ENCODE measurements at places on chromosomes 11 and 22.

DNA sequence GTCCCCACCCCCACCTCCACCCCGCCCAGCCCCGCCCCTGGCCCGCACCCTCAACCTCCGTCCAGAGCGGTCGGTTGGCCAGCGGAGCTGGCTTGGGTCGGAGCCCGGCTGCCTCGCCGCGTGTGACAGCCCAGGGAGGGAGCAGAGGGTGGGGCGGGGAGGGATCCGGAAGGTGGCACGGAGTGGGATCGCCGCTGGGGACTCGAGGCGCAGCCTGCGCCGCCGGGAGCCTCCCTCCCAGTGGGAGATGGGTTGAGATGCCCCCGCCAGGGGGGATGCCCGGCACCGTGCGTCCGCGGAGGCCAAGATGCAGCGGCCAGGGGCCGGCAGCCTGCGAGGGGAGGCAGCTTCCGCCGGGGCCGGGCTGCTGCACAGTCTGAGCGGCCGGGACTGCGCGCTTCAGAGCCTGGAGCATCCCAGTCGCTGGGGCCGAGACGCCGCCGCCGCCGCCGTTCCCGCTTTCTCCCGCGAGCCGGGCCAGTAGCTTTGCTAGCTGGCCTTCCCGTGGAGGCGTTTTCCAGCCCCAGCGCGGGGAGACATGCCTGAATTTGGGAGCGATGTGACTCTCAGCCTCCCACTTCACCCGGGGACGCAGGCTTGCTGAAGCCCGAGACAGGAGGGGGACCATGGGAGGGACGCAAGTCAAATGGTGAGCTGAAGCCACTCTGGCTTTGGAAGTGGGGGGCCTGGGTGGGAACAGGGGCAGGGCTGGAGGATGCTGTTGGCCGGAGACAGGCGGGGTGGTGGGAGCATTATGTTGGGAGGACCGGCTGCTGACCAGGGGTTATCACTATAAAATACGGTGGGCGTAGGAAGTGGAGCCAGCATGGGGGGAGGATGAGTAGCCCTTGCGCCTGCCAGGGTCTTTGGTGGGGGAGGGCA, 40.2 kb downstream of the DIXDC1 start:
- DNase-seq = peak; percentile 91

GRCh38 chr11:2537896-2538724, 93.3 kb downstream of the KCNQ1 start:
- DNase-seq = peak; percentile 58

DNA sequence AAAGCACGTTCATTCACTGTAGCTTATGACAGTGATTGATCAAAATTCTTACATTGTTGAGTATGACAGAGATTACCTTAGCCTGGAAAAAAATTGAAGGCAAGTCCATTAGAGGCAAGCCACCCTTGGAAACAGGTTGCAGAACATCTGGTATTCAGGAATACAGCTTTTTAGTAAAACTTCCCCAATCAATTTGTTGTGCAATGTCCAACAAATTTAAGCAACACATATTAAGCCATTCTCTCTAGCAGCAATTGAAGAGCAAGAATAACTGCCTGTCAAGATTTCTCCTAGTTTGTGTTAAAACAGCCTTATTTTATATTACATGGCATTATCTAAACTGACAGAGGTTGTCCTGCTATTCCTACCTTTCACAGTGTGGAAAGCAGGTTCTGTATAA, 37.0 kb downstream of the BCL2L13 start:
- DNase-seq = no peak

DNA sequence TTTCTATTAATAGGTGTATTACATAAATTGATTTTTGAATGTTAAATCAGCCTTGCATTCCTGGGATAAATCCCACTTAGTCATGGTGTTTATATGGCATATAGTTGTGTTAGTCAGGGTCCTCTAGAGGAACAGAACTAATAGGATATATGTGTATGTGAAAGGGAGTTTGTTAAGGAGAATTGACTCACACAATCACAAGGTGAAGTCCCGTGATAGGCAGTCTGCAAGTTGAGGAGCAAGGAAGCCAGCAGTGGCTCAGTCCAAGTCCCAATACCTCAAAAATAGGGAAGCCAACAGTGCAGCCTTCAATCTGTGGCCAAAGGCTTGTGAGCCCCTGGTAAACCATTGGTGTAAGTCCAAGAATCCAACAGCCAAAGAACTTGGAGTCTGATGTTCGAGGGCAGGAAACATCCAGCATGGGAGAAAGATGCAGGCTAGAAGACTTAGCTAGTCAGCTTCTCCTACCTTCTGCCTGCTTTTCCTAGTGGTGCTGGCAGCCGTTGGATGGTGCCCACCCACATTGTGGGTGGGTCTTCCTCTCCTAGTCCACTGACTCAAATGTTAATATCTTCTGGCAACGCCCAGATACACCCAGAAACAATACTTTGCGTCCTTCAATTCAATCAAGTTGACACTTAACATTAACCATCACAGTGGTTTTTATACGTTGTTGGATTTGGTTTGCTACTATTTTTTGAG, 12.9 kb downstream of the SFI1 start:
- no peak for DNase-seq

GRCh38 chr22:17699696-17700340, 61.3 kb downstream of the BCL2L13 start:
- no peak for DNase-seq

DNA sequence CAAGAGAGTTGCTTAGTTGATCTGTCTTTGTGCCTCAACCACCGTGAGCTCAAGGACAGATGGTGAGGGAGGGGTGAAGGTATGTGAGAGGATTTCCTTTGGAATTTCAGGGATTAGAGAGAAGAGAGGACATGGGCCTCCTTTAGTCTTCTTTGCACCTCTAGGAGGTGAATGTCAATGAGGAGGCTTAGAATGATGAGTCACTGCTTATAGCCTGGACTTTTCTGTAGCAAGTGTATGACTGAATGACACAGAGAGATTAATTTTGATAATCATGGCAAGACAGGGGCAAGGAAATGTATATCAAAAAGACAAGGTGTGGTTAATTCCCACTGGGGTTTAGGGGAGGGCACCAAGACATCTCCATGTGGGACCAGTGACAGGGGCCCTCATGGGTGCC, 947.3 kb upstream of the TENM4 start:
- no peak for DNase-seq

- no peak for DNase-seq
These were observed 38.5 kb downstream of the C11orf58 start for GRCh38 chr11:16776711-16777612.

DNA sequence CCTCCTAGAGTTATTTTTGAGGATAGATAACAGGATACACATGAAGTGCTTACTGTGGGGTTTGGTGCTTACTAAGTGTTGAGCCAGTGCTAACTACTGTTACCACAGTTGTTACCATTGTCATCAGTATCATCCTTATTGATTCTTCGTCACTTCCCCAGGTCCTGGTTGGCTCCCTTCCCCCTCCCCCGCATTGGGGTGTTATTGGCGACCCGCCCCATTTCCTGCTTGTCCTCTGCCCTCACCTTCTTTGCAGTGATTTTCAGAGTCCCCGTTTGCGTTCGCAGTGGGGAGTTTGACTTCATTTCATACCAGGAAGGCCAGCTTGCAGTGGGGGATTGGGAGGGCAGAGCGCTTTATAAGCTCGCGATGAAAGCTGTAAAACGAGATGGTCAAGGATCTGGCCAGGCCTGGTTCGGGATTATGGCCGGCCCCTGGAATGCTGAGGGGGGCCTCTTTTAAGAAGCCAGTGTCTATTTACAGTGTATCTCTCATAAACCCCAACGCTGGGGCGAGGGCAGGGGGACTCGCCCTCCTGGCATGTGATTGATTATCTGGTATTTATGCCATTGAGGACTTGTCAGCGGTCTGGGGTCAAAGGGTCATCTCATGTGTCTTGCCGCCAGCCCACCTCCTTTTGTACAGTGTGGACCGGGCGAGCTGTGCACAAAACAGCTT, 84.6 kb upstream of the NNMT start:
- no peak for DNase-seq

DNA sequence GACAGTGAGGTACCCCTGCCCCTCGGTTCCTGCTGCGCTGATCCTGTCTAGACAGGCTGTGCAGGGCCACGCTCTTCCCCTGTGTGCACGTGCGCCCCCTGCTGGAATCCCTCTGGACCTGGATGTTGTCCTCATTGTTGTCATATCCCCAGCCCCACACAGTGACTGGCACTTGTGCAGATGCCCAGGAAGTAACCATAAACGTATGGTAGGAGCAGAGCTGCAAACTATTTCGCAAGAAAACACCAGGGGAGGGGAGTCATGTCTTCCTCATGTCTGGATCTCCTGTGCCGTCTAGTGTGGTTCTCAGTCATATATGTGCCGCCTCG, 114.7 kb downstream of the CRYBB2 start:
- no peak for DNase-seq
